Activated gamma-delta T cell treated with anti-CD3 and anti-CD28 coated beads, Interleukin-2, amount 50 U/mL, for 16 hours (primary cell): ENCODE measurements at places on chromosomes 3 and 15.

DNA sequence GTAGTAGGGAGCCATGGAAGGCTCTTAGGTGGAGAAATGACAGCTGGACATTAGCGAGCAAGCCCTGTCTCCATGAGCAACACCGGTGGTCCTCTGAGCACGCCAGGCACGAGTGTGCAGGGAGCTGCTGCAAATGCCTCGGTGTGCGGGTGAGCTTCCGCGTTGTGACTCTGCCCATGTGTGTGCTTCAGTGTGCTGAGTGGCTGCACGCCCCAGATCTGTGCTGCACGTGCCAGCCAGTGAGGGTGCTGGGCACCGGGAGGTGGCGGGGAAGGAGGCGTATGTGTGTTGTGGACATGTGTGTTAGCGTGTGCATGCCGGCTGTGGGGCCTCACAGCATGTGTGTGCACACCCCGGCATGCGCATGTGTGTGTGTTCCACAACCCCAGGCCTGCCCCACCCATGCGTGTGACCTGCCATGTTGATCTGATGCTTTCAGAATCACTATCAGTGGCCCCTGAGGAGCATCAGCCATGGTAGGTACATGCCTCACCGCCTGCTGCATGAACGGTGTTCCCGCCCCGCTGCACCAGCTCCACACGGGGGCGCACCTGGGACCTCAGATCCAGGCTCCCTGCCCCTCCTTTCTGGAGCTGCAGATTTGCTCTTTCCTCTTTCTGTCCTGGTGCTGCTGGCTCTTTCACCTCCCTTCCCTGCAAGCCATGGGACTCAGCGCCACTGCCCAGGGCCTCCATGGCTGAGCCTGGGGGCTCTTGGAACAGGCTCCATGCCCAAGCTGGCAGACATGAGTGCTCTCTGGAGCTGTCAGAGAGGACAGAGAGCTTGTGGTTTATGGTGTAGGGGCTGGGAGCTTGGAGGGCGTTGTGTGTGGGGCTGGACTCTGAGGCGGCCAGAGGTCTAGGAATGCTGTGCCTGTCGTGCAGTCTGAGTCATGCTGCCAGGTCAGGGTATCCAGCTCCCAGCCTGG lies 169.4 kb downstream of the TBC1D2B start:
- DNase-seq: no peak

- DNase-seq: no peak
These were observed at the start of gene CD200 for GRCh38 chr3:112333002-112333380. CD200 (plus strand) TSS chr3:112333156; CDS start chr3:112333213, 57 bp downstream.

DNA sequence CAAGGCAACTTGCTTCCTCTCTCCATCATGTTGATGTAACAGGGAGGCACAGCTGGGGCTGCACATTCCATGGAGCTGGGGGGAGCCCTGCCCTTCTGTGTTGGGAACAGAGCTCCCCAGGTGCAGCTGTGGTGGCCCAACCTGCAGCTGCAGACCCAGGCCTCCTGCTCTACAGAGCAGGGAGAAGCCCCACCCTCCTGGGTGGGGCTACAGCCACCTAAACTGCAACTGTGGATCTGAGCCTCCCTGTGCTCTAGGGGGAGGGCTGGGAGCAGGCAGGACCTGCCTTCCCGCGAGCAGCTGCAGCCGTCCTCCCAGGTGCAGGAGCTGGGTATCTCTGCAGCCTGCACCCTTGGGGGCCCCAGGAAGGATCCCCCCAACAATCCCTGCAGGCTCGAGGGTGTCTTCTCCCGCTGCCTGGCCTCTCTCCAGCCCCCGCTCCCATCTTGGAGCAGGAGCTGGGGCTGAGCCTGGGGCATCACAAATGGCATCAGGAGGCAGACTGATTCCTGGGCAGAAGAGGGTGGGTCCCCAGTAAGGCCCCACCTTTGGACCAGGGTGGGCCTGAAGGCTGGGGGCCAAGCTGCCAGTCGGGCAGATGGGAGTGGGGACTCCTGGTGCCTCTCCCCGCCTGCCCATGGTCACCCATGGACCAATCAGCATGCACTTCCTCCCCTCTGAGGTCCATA lies 7.4 kb downstream of the LRRC58 start:
- DNase-seq: no peak

DNA sequence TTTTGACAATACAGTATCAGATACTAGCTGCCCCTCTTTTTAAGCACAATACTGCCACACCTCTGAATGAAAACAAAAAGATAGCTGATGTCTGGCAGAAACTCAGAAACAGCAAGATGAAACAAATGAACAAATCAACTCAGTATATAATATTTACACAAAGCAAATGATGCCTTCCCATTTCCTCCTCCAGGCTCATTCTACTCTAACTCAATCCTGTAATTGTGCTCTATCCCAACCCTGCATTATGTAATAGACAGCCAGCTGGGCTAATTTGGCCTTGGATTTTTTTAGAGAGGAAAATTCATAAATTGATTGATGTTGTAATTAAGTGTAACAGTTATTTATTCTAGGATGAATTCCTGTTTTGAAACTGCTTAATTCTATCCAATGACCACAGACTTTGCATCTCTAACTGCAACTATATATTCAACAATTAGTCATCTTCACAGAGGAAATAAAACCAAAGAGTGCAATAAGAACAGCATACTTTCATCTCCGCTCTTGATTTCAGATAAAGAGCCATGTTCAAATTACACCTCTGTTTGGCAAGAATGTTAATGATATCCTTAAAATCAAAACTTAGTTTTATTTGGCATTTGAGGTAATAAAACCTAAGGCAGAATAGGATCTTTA lies 6.1 kb downstream of the ATG3 start:
- no peak for DNase-seq

- no peak for DNase-seq
These were observed 499 bp downstream of the RABL3 start for GRCh38 chr3:120741837-120742197.

- no peak for DNase-seq
These were observed 32.1 kb upstream of the EBLN2 start for GRCh38 chr3:73029321-73029796.

DNA sequence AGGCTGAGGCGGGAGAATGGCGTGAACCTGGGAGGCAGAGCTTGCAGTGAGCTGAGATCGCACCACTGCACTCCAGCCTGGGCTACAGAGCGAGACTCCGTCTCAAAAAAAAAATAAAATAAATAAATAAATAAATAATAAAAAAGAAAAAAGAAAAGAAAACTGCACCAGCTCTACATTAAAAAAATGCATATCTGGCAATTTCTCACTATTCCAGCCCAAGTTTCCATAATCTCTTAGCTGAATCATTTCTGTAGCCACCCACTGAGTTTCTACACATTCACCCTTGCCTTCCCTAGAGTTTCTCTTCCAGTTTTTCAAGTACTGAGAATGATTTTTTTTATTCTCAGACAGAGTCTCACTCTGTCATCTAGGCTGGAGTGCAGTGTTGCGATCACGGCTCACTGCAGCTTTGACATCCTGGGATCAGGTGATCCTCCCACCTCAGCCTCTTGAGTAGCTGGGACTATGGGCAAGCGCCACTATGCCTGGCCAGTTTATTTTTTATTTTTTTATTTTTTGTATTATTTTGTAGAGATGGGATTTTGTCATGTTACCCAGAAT lies 24.5 kb upstream of the SLC7A14 start:
- DNase-seq: no peak

DNA sequence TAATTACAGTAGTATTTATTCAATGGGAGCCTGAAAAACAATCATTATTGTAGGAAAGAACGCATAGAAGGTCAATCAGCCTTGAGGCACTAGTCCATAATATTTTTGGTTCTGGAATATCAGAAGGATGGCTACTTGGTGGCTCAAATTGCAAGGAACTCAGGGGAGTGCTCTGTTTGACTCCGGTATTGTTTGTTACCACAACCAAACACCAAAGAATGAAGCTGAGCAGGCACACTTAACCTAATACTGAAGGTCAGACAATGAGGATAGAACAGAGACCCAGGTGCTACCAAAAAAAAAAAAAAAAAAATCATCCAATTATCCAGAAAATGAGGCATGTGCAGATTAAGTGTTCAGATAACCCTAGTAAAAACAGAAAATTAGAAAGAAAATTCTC lies 11.1 kb upstream of the SATB1 start:
- no peak for DNase-seq

DNA sequence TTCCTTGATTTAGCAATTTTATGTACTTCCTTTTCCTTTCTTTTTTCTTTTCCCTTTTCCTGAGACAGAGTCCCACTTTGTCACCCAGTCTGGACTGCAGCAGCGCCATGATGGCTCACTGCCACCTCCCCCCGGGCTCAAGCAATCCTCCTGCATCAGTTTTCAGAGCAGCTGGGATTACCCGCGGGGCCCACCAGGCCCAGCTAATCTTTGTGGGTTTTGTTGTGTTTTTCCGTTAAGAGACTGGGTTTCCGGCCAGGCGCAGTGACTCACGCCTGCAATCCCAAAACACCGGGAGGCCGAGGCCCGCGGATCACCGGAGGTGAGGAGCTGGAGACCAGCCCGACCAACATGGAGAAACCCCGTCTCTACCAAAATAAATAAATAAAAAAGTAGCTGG lies 17.7 kb downstream of the GOLGA8S start:
- no peak for DNase-seq

GRCh38 chr3:58079773-58080172 lies 71.6 kb downstream of the FLNB start:
- DNase-seq: no peak

DNA sequence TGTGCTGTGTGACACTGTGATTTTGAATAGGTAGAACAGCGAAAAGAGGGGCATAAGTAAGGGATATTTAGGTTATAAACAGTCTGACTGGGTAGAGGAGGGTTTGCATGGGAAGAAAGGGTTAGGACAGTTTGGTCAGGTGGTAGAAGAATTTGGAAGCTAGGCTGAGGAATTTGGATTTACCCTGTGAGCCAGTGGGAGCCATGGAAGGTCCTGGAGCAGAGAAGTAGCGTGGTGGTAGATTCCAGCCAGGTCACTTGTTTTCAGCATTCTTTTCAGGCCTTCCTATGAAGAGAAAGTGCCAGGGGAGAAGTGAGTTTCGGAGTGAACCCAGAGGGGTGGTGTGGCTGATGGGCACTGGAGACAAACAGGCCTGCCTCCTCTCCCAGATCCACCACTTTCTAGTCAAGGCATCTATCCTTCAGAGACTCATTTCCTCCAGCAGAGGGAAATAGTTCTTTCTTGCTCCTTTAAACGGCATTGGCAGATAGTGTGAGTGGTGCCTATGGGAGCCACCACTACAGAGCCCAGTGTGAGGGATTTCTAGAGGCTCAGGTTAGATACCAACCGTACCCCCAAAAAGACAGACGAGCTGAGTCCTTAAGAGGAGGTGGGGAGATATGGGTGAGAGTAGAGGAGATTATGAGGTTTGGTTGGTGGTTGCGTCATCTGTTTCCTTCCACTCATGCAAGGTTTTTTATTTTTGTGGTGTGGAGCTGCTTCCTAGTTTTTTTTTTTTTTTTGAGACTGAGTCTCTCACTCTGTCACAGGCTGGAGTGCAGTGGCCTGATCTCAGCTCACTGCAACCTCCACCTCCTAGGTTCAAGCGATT lies 21.2 kb downstream of the PXK start:
- no peak for DNase-seq

- no peak for DNase-seq
These were observed 28.1 kb downstream of the KCNAB1 start for GRCh38 chr3:156148345-156148945.

GRCh38 chr3:107116251-107116650 lies 261.0 kb upstream of the CCDC54 start:
- no peak for DNase-seq

DNA sequence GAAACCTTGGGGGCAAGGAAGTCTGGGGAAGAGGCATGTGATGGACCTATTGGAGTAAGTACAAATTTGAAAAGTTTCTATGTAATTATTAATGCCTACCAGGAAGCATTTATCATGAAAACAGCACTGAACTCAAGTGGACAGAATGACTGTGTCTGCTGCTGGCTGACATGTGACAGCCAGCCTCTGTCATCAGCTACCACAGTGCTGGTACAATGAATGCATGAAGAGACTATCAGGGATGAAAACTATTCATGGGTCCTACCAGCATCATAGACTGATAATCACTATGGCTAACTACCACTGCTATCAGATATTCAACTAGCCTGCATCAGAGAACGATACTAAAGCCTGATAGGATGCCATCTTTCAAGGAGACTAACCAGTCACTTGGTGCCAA lies 193.5 kb downstream of the RAP2B start:
- DNase-seq: no peak

- DNase-seq: no peak
These were observed 115.8 kb downstream of the GABRG3 start for GRCh38 chr15:27086805-27087204.

GRCh38 chr3:2362122-2362521 lies 263.5 kb downstream of the CNTN4 start:
- no peak for DNase-seq
